ENCODE measurements at places on chromosomes 7 and 10. TPM values are rescaled to one million over a fixed set of nuclear protein-coding genes. Genes with fewer than 3 reads are reported as not detected.

The FKBP6 gene
- total RNA-seq: not detected

The CDC14C gene
- total RNA-seq: 0.07 TPM

The MASTL gene
- 53.4 TPM for total RNA-seq

The MEOX2 gene
- not detected for total RNA-seq

The PNLIPRP2 gene
- not detected for total RNA-seq

The HIP1 gene
- 41.2 TPM for total RNA-seq

The ACBD7 gene
- 6.1 TPM for total RNA-seq

The SPOCK2 gene
- 1.3 TPM for total RNA-seq

The TRIP6 gene
- total RNA-seq: 95.7 TPM

The RADIL gene
- total RNA-seq: 9.8 TPM

The ABCC2 gene
- total RNA-seq: 0.44 TPM

The ASL gene
- total RNA-seq: 34.4 TPM

The SPDYE5 gene
- not detected for total RNA-seq

The ODAD2 gene
- 6.7 TPM for total RNA-seq

All from H7 (cell line).